ENCODE measurements at places on chromosomes 5 and 9. TPM values are rescaled to one million over a fixed set of nuclear protein-coding genes. Genes with fewer than 3 reads are reported as not detected.

FYB1 gene
- 14.4 TPM for total RNA-seq

FBN2 gene
- total RNA-seq = 16.2 TPM

ISOC1 gene
- total RNA-seq = 19.9 TPM

NKD2 gene
- total RNA-seq = 12.0 TPM

CCL19 gene
- total RNA-seq = not detected

FCN2 gene
- not detected for total RNA-seq

CCDC192 gene
- total RNA-seq = not detected

FBP2 gene
- not detected for total RNA-seq

ACTBL2 gene
- total RNA-seq = not detected

CNTNAP3B gene
- total RNA-seq = 16.6 TPM

PKD2L2 gene
- total RNA-seq = 0.03 TPM

CATSPER3 gene
- total RNA-seq = 0.59 TPM

MELK gene
- 78.3 TPM for total RNA-seq

DAP gene
- total RNA-seq = 60.9 TPM

COL23A1 gene
- total RNA-seq = not detected

EGFL7 gene
- 39.5 TPM for total RNA-seq

CPLANE1 gene
- total RNA-seq = 4.1 TPM

CCL28 gene
- 0.21 TPM for total RNA-seq

CARD9 gene
- total RNA-seq = 1.2 TPM

CCNO gene
- total RNA-seq = 8.9 TPM

NR2F1-AS1 gene
- total RNA-seq = 3.8 TPM

SLC6A7 gene
- total RNA-seq = not detected

SLC1A1 gene
- 1.7 TPM for total RNA-seq

IL33 gene
- 1.2 TPM for total RNA-seq

RNF208 gene
- 1.8 TPM for total RNA-seq

PCDHA4 gene
- total RNA-seq = 2.0 TPM

CDH9 gene
- total RNA-seq = not detected

HSD17B4 gene
- total RNA-seq = 61.2 TPM

ECPAS gene
- total RNA-seq = 37.3 TPM

ADCY2 gene
- not detected for total RNA-seq

GRXCR2 gene
- total RNA-seq = not detected

SLC36A2 gene
- not detected for total RNA-seq

NIPAL4 gene
- total RNA-seq = 9.9 TPM

SNCAIP gene
- 0.05 TPM for total RNA-seq

IRX4 gene
- 0.29 TPM for total RNA-seq

CACNA1B gene
- 0.03 TPM for total RNA-seq

DMRT2 gene
- not detected for total RNA-seq

SLC46A2 gene
- total RNA-seq = not detected

MARCOL gene
- not detected for total RNA-seq

CNTNAP3 gene
- total RNA-seq = 9.6 TPM

RGS3 gene
- total RNA-seq = 30.1 TPM

ENTPD8 gene
- total RNA-seq = 0.28 TPM

PLPPR1 gene
- total RNA-seq = not detected

GRM6 gene
- not detected for total RNA-seq

UBE2R2 gene
- 47.7 TPM for total RNA-seq

MEF2C gene
- not detected for total RNA-seq

PCDHGC5 gene
- 0.05 TPM for total RNA-seq

PNPLA7 gene
- 0.75 TPM for total RNA-seq

C5orf52 gene
- total RNA-seq = not detected

GLRA1 gene
- total RNA-seq = not detected

CDC42SE2 gene
- 32.0 TPM for total RNA-seq

PCDHGA8 gene
- 0.02 TPM for total RNA-seq

SPINK7 gene
- total RNA-seq = not detected

PCDHB5 gene
- 1.9 TPM for total RNA-seq

ADAMTSL1 gene
- 0.07 TPM for total RNA-seq

PCDHA13 gene
- total RNA-seq = 0.07 TPM

GGTA1 gene
- not detected for total RNA-seq
